ENCODE measurements at places on chromosomes 3 and 15. TPM values are rescaled to one million over a fixed set of nuclear protein-coding genes. Genes with fewer than 3 reads are reported as not detected.

The TIMMDC1 gene
- 77.5 TPM for polyA plus RNA-seq

- no peak for DNase-seq
These were observed 7.3 kb downstream of the TRA2B start for GRCh38 chr3:185930393-185931107.

- no peak for DNase-seq
These were observed 1.4 kb downstream of the GATA2 start for GRCh38 chr3:128491691-128491940.

DNA sequence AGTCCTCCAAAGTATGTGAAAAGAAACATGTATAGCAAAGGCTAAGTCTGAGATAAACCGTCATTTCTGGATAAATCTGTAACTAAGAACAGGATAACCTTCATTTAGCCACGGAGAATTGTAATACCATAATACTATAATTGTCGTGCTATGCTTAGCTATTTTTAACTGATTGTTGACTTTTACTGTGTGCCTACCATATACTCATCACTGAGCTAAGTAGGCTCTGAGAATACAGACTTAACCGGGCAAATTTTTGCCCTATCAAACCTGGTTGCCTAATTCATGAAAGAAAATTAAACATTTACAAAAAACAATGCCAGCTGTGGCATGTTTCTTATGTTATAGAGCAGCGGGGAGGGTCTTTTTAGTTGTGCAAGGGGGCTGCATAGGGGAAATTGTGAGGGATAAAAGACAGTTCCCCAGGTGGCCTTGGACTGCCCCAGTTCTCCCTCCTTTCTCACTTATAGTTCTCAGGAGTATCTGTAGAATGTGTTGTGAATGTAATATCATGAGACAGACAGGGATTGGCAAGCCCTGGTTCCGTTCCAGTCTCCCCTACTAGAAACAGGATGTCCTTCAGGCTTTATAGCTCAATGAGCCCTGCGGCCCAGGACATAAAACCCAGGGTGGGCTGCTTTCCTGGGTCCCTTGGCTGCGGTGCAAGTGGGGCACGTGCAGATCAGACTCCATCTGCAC, 318.5 kb downstream of the GBE1 start:
- no peak for DNase-seq

GRCh38 chr15:39623529-39623931, 42.7 kb downstream of the THBS1 start:
- no peak for DNase-seq

GRCh38 chr3:152305075-152305474, 36.3 kb downstream of the MBNL1 start:
- no peak for DNase-seq

All from forelimb muscle (tissue), 1 donor.